Retina (tissue), 1 donor: ENCODE measurements at places on chromosomes 13 and 19.

DNA sequence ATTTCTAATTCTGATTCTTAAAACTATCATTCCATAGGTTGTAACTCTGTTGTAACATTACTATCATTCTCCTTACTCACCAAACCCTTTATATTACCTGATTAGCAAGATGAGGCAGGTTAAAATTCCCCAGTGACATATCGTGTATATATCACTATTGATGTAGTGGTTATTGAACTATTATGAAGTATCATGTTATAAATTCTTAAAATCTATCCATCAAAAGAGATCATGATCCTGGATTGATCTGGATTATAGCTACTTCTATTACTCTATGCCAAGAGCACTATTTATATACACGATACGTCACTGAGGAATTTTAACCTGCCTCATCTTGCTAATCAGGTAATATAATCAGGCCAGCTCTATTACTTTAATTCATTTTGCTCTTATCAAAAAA lies 533.9 kb downstream of the SLITRK6 start:
- DNase-seq, result no peak

DNA sequence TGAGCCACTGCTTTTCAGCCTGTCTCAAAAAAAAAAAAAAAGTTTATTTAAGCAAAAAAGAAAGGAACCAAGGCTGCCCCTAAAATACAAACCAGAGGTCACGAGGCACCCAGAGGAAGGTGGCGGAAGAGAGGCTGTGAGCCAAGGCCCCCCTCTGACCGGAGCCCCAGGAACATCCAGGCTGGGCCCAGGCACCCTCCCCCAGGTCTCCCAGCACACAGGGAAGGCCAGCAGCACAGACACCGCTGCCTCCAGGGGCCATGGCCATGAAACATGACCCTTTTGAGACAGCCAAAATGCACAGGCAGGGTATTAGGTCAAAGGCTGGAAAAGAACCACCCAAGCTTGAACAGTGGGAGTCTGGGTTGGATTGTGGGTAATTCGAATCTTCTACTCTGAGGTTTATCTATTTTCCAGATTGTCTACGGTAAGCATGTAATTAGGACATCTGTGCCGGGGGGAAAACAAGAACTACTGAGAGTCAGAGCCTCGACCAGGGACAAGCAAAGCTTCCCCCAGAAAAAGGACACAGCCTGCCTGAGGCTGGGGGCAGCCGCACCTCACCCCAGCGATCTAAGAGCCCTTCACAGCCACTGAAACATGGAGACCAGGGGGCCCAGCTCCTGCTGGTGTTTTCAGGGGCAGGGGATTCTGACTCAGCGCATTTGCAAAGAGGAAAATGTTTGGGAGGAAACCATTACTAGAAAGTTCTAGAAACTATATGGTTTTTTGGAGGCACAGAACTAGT lies 8.4 kb downstream of the PEX11G start:
- no peak for DNase-seq

GRCh38 chr13:24763596-24764275 lies at the start of gene RNF17:
Gene RNF17 (plus strand): TSS chr13:24764169. CDS start chr13:24764204, 35 bp downstream.
- DNase-seq, result no peak

- DNase-seq, result no peak
Measured at GRCh38 chr19:3725121-3725520, 16.9 kb downstream of the TJP3 start.

- no peak for DNase-seq
Measured at GRCh38 chr13:98549728-98550317, 27.1 kb downstream of the STK24 start.

- DNase-seq, result no peak
Measured at GRCh38 chr19:38890686-38891085, 8.7 kb downstream of the SIRT2 start.

GRCh38 chr13:105272660-105273631 lies 1262.5 kb downstream of the EFNB2 start:
- DNase-seq, result no peak

GRCh38 chr13:47100214-47100853 lies 203.5 kb upstream of the HTR2A start:
- DNase-seq, result no peak

DNA sequence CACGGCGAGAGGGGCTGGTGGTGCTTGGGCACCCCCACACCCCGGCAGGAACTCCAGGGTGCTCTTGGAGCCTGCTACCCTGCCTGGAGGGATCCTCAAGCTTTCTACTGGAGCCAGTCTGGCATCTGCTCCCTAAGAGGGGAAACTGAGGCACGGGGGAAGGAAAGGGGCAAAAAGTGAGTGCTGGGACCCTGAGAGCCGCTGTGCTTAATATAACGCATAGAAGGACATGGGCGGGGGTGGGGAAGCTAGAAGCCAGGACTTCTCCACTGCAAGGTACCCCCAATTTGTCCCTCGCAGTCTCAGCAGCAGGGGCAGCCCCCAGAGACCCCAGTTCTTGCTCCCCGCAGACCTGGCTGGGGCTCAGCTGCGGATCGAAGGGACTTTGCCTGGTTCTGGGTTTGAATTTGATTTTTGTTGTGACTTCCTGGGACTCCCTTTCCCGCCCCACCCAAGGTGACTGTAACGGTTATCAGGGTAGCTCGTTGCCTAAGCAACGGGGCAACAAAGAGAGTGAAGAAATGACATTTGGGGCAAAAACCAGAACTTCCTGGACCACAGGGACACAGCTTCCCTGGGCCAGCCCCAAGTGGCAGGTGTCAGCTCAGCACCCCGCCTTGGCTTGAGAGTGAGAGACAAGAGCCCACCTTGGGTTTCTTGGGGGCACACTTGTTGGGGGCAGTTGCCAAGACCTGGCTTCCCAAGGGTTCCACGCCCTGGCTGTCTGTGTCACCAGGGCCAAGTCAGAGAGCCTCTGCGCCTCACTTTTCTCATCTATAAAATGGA lies 638 bp downstream of the ADGRE5 start:
- DNase-seq, result no peak

DNA sequence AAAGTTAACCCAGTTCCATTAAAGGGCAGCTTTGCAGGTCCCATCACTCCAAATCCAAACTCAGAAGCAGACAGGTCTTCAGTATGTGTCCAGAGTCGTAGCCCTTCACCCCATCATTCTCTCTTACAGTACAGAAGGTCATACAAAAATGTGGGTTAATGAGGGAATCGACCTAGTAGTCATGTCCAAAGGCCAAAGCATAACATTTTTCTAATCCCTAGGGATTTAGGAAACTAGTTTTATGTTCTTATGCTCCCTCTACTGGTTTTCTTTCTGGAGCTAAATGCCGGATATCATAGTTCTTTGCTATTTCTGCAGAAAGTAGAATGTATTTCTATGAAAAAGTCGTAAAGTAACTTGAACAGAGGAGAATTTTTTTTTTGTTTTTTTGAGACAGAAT lies 72.2 kb downstream of the DHRS12 start:
- DNase-seq, result no peak

GRCh38 chr19:10266706-10267105 lies 4.2 kb upstream of the ICAM1 start:
- no peak for DNase-seq

DNA sequence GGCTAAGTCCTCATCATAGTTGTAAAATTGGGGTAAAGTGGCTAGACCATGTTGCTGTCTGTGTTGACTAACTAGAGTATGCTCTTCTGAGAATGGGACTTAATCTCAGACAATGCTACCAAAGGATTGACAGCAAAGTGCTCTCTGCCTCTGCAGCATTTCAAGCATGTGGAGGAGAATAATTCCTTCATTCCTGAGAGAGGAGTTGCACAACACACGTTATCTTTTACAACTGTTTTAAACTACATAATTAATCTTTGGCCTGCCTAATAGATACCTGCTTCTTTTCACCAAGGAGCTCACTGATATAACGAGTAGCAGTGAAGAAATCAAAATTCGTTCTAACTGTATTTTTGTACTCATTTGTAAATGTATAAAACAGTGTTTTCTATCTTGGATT lies 2172.2 kb downstream of the PCDH9 start:
- no peak for DNase-seq

DNA sequence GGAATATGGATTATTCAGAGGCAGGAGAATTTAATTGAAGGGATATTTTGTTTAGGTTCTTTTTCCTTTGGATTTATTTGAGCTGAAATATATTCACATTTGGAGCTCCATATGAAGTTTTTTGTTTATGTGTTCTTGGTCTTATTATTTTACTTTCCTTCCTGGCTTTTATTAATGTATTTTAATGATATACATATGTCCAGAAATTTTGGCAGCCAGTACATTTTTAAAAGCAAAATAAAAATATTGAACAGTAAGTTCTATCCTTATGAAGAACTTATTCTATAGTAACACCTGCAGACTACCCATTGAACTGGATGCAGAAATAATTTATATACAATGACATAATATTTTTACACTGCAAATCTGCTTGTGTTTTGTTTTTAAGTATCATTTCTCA lies 323.6 kb downstream of the GPC6 start:
- DNase-seq, result no peak

DNA sequence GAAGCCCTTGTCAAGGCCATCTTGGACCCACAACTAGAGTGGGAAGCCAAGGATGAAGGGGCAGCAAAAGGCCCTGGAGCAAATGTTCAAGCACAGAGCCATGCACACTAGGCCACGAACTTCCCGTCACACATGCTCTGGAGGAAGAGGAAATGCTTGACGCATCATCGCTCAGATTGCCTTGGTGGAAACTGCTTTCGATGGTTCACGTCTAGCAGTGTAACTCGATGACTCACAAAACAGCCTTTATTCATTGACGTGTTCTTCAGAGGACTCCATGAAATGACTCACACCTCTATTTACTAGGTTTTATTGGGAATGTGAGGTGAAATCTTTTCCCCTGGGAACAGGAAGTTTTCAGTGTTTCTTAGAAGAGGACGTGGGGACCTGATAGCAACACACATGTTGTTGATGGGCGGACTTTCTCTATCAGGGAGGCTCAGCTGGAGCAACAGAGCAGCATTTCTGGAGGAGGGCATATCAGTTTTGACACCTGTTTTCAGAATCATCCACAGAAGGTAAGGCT lies 79.8 kb upstream of the FLT1 start:
- DNase-seq, result no peak

DNA sequence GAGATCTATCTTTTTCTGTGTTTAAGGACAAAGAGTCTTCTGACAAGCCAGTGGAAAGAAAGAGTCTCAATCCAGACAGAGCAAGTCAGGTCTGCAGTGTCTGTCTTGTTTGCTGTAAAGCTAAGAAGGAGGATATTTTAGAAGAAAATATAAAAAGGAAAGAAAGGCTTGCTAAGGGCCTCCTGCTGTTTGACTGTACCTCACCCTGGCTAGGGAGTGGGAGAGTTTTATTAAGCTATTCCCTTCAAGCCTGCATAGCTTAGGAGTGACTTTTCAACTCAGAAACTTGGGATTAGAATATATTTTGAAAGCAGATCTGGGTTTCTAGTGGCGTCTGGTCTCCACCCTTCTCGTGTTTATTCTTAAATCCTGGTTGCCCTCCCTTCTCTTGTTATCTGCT lies 460.0 kb downstream of the COG6 start:
- no peak for DNase-seq

GRCh38 chr19:46063201-46063600 lies 22.4 kb upstream of the IGFL4 start:
- DNase-seq, result no peak

GRCh38 chr13:42592915-42593900 lies 19.3 kb downstream of the TNFSF11 start:
- DNase-seq, result no peak

DNA sequence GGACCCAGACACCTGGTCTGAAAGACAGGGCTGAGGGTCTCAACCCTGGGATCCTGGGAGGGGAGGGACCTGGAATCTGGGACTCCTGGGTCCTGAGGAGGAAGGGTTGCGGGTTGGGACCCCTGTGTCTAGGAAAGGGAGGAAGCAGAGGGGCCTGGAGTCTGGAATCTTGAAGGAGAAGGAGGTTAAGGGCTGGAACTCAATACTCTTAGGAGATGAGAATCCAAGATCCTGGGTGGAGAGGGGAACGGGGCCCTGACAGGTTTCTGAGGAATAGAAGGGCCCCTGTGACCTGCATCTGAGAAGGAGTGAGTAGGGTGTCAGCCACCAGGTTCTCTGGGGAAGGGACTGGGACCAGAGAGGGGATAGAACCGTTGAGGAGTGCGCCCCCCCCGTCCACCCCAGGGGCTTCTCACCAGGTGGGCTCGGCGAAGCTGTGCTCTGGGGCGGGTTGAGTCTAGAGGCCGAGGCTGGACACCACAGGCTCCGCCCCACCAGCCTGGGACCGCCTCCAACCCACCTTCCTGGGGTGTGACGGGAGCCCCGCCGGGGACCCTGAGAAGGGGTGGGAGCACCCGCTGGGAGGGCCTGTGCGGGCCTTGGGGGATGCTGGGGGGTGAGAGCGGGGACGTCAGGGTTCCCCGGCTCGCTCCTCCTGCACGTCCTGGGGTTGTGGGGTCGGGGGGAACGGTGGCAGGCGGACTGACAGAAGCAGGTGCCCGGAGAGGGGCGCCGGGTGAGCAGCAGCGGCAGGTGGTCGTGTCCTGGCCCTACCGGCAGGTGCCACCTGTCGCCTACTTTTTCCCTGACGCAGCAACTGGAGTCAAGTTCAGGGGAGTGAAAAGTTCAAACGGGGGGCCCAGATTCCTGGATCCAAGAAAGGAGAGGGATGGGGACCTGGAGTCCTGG lies at the start of gene MAMSTR:
MAMSTR (minus strand) TSS at position 463 of the 909 bp plus-strand sequence. CDS start 694 bp downstream, outside the sequence.
- DNase-seq, result no peak

- no peak for DNase-seq
Measured at GRCh38 chr13:51771418-51772104, 32.4 kb downstream of the DHRS12 start.

DNA sequence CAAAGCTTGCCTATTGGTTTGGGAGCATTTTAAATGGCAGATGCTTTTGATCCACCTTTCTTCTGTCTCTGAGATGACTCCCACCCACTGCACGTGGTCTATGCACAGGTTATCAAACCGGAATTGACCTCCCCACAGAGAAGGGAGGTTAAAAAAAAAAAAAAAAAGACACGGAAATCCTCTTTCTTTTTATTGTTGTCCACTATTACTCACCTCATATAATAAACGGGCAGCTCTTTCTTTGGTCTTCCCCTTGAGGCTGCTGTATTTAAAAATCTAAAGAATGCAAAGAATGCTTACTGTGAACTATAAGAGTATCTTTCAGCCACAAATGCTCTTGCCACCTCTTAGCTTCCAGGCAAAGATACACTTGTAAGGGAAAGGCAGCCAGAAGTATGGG lies 329.7 kb downstream of the NDFIP2 start:
- no peak for DNase-seq

- no peak for DNase-seq
Measured at GRCh38 chr13:89822467-89822866, 1525.0 kb upstream of the MIR17HG start.

DNA sequence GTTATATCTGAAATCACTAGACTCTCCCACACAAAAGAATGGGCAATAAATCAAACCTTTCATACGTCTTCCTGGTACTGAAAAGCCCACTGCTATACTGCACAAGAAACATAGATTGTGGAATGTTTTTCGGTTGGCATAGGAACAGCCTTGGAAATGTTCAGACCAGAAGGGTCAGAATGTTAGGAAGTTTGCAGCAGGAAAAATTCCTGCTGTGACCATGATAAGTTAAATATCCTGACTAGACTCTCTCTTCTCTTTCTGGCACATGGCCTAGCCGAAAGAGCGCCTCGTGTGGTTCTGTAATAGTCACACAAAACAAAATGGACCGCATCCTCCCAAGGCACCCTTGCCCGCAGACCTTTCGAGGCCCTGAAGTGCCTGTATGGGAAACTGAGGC lies 427.2 kb downstream of the COG6 start:
- no peak for DNase-seq

- DNase-seq, result no peak
Measured at GRCh38 chr13:50128428-50128931, 113.2 kb downstream of the KCNRG start.

GRCh38 chr13:32059511-32059984 lies 28.0 kb downstream of the FRY start:
- no peak for DNase-seq
